NCI-H1417 (cell line): ENCODE measurements at places on chromosomes 3 and 15.

DNA sequence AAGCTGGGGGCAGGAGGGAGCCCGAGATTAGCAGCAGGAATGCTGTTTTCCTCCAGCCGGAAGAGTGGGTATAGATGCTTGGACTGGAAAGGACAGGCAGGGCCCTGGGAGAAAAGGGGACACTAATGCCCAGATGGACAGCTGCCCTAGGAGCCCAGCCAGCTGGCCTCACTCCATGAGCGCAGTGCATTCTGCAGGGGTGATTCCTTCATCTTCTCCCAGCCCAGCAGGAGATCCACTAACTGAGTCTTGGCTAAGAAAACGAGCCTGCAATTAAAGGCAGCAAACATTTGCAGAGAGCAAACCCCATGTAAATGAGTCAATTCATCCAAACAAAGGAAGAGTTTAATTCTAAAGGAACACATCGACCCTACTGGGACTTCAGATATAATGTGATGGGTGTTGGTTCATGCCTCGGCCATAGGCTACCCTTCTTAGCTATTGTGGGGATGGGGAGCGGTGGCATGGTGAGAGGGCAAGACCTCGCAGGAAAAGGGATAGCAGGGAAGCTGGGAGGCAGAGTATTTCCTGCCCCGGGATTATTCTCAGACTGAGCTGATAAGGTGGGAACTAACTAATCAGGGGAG lies 13.3 kb upstream of the MINAR1 start:
- DNase-seq, result peak; percentile 15

GRCh38 chr15:26213427-26213826 lies 350.3 kb upstream of the ATP10A start:
- no peak for DNase-seq

- no peak for DNase-seq
These were observed 148.5 kb downstream of the OTOL1 start for GRCh38 chr3:161644891-161645635.

DNA sequence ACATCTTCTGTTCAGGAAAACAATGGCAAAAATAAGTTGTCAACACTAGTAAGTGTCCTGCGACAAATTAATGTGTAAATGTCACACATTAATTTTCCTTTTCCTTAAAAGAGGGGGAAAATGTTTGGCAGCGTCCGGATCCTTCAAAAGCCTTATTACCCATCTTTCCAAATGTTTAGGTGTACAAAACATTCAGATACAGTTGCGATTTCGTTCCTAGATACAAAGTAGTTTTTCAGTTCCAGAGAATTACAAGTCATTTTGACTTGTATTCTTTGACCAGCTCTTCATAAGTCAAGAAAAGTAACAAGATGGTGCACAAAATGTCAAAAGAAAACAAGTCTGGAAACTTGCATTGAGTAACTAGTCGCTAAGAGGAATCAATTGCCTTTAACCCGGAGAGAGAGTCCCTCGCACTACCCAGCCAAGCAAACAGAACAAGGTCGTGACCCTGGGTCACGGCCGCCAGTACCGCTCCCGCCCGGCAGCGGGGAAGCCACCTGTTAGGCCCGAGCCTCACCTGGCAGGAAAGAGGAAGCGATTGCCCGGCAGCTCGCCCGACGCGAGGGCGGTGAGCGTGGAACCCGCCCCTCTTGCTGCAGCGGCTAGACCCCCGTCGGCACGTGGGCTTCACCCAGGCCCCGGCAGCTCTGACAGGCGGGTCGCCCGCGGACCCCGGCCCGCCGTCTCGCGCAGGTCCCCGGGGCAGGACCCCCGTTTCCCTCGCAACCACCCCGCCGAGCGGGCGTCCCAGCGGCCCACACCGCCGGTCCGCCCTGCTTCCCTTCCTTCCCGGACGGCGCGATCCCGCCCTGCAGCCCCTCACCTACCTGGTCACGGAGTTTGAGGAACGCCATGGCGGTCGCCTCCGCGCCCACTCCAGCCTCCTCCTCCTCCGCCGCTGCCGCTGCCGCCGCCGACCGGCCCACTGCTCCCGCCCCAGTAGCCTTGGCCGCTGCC lies 61.0 kb upstream of the ANKRD28 start:
- DNase-seq, result peak; percentile 79

- no peak for DNase-seq
These were observed 5.1 kb downstream of the SCAMP2 start for GRCh38 chr15:74868059-74868458.
